CD4-positive, alpha-beta T cell treated with Interleukin-17A for 4 hours (primary cell): ENCODE measurements at places on chromosomes 12 and 14.

DNA sequence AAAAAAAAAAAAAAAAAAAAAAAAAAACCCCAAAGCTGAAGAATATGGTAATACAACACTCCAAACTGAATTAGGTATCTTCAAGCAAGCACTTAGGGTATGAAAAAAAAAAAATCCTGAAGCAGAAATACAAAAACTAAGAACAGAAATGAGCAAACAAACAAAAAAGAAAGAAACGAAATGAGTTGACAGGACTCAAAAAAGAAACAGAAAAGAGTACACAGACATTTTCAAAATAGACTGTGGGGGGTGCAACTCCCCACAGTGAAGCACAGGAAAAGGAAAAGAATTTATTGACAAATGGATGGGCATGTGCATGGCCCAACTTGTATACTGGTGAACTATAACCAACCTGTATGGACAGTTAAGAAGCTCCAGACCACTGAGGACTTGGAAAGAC lies 24.6 kb downstream of the RPS6KA5 start:
- DNase-seq, result no peak

DNA sequence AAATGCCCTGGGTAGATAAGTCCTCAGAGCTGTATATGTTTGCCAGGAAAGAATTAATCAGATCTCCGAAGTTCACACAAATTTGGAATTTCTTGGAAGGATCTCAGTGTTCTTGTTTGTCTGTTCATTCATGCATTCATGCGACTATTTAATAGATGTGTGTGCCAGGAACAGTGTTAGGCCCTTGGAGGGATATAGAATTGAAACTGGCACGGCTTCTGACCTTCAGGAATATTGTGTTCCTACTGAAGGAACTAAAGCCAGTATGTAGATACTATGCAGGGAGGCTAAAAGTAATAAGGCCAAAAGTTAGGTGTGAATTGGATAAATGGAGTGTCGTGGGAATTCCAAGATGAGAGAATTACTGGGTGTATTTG lies 166.0 kb upstream of the NOS1 start:
- DNase-seq, result no peak

DNA sequence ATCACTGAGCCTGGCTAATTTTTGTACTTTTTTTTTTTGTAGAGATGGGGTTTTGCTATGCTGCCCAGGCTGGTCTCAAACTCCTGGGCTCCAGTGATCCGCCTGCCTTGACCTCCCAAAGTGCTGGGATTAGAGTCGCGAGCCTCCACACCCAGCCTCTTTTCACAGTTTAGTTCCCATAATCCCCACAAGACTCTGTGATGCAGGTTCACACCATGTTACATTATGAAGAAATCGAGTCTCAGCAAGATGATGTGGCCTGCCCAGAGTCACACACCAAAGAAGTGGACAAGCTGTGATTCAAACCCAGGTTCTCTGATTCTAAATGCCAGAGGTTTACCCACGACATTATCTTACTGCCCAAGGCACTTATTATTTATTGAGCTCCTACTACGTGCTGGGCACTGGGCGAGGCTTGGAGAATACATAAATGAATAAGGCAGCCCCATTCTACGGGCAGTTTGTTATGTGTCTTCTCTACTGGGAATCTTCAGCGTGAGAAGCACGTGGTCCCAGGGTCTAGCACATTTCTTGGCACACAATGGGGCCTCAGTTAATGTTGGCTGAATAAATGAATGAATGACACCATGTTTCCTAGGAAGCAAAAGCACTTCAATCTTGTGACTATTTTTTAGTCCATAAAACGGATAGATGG lies 23.5 kb upstream of the OASL start:
- no peak for DNase-seq

- DNase-seq, result no peak
Observed at GRCh38 chr12:41629611-41630010, 441.5 kb downstream of the PDZRN4 start.

DNA sequence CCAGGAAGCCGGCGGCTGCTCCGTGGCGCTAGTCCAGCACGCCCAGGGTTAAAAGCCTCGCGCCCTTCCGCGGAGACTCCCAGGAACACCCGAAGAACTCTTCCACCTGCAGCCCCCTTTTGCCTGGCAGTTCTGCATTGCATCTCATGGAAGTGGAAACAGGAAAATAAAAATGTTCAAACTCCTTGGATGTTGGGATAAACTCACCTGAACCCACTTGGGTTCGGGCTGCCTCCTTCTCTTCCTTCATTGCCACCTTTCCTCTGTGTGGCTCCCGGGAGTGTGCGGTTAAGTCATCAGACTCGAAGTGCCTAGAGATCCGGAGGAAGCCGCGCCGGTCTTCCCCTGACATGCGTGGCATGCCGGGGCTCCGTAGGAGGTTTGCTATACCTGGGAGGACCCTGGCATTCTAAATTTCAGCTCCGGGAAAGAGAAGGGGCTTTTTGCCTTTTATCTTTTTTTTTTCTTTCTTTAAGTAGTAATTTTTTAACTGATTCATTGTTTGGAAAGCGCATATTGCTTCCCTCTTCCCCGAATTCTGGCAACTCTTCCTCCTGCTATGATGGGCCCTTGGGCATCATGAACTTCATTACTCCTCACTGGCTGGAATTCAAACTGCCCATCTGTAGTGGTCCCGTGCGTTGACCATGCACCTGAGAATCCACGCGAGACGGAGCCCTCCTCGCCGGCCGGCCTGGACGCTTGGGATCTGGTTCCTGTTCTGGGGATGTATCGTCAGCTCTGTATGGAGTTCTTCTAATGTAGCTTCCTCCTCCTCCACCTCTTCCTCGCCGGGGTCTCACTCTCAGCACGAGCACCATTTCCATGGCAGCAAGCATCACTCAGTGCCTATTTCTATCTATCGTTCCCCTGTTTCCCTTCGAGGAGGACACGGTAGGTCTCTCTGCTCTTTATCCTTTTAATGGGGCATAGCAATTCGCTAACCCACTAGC lies 931.4 kb downstream of the DIO2 start:
- no peak for DNase-seq
